ENCODE measurements at places on chromosomes 6 and 20. TPM values are rescaled to one million over a fixed set of nuclear protein-coding genes. Genes with fewer than 3 reads are reported as not detected.

The OR2B6 gene
- not detected for total RNA-seq

The PTPRT gene
- not detected for total RNA-seq

The VNN1 gene
- total RNA-seq = not detected

The RPRD1B gene
- 9.5 TPM for total RNA-seq

The SEMG1 gene
- total RNA-seq = not detected

The LGSN gene
- not detected for total RNA-seq

The CFB gene
- total RNA-seq = 3.9 TPM

The PKIB gene
- total RNA-seq = 4.1 TPM

The CTAGE9 gene
- total RNA-seq = not detected

The AKIRIN2 gene
- total RNA-seq = 25.2 TPM

The C6orf15 gene
- 0.35 TPM for total RNA-seq

The RNF39 gene
- 4.9 TPM for total RNA-seq

The TPBG gene
- 80.9 TPM for total RNA-seq

The HTR1E gene
- not detected for total RNA-seq

The ABT1 gene
- total RNA-seq = 20.0 TPM

The SPATA25 gene
- not detected for total RNA-seq

The HEY2 gene
- 0.78 TPM for total RNA-seq
